CD4-positive, alpha-beta T cell treated with Interleukin-17A for 4 hours (primary cell): ENCODE measurements at places on chromosomes 6 and 20.

GRCh38 chr6:45419571-45420082 is 41.9 kb upstream of the SUPT3H start:
- DNase-seq = peak; percentile 74

DNA sequence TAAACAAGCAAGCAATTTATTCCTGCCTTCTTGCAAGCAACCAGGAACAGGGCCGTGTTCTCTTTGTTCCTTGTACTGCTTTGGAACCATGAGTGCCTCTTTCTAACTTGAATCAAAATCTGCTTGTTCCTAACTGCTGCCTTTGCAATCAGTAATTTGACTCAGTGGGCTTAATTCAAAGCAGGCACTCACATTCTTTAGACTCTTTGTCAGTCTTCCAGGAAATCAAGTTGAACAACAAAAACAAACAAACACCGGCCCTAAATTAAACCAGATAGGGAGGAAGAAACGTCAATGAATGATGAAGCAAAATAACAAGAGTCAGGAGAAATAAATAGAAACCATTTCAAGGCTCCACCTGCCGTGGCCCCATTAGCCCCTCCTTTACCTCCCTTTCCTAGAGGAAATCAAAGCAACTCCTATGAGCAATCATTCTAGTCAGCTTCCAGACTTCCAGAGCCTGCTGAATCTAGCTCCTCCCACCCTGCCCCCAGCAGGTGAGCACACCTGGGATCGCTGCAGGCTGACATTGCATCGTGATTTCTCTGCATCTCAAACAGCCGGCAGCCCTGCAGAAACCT is 582.2 kb upstream of the FLRT3 start:
- no peak for DNase-seq

- DNase-seq = no peak
Observed at GRCh38 chr6:11803591-11803971, 25.0 kb upstream of the ADTRP start.

GRCh38 chr6:117396228-117396627 is 29.5 kb downstream of the ROS1 start:
- no peak for DNase-seq

- DNase-seq = no peak
Observed at GRCh38 chr6:136975089-136975715, 53.1 kb downstream of the SLC35D3 start.

GRCh38 chr6:11989386-11989785 is 22.7 kb upstream of the HIVEP1 start:
- DNase-seq = no peak

- no peak for DNase-seq
Observed at GRCh38 chr6:150201772-150202329, 59.0 kb downstream of the PPP1R14C start.
